ENCODE measurements at places on chromosomes 11 and 22.

DNA sequence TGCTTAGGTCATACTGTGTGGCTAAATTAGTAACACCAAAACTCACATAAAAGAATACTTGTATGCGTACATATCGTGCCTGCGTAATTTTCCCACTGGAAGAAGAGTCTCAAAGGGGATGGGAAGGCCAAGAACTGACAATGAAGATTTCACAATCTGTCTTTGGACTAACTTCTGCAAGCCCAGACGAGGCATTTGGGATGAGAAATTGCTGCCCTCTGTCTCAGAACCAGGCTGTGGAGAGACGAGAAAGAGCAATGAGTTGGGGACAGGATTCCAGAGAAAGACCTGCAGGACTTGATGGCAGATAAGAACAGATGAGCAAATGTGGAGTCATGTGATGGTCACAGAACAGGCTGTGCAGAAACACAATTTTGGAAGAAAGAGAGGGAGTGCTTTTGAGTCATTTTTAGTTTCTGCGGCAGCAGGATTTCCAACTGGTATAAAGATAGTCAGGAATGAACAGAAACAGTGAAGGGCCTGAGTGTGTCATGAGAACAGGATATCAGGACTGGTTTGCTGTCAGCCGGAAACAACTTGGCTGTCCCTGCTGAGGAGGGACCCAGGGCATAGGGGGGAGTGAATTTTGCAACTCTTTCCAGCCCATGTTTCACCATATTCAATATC is 82.7 kb upstream of the CTSC start:
- peak; percentile 76 for DNase-seq

- DNase-seq: no peak
Observed at GRCh38 chr11:94025690-94026394, 4.7 kb downstream of the HEPHL1 start.

- DNase-seq: no peak
Observed at GRCh38 chr11:117519170-117519569, 191.5 kb downstream of the CEP164 start.

DNA sequence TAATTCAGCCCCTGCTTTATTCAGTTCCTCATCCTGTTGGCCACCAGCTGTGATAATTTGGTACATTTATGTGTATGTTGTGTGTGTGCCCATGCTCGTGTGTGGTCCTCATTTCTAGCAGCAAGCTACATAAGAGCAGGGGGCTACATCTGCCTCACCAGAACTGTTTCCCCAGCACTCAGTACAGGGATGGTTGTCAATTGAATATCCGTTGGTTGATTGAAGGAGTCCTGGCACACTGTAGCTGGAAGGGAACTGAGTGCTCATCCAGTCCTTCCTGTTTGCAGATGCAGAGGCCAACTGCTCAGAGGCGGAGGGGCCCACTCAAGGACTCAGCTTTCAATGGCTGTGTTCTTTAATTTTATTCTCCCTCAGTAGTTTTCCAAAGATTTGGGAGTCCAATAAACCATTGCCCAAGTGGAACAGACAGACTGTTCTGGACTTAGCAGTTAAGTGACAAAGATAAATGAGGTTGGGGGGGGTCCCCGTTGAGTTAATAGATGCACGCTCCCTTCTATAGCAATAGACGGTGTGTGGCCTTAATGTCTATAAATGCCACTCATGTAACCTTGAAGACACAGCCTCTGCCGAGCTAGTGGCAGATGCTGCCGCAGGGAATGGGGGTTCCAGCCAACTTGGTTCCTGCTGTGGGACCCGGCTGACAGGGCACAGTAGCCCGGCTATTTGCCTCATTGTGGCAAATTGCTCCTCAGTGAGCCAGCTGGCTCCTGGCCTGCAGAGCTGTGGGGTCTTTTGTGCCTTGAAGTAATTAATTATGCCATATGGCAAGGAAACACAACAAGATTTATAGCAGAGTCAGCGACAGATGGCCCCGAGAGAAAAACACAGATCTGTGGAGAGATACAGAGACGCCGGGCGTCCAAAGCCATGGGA is 71.4 kb upstream of the GRK3 start:
- no peak for DNase-seq

DNA sequence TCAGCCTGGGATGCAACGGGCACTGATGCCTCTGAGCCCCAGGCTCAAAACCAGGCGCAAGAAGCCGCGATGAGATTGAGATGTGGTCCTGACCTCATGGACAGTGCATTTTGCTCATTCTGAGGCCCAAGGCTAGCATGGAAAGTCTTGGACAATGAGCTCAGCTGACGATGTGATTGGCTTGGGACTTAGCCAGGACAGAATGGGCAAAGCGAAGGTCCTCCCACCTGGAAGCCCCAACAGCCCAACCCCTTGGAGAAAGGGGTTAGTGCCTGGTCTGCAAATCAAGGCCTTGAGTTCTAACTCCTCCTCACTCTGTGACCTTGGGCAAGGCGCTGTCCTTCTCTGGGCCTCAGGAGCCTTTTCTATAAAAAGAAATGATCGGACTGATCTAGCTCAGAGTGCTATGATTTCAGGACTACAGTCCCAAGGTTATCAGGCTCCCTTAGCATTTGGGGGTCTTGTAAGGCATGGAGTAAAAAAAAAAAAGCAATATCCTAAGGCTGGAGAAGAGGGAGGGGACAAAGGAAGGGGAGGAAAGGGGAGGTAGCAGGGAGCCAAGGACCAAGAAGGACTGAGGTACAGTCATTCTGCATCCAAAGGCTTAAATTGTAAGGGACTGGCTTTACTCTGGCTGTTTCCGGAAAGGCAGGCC is 2.7 kb downstream of the SLC43A3 start:
- DNase-seq: no peak

DNA sequence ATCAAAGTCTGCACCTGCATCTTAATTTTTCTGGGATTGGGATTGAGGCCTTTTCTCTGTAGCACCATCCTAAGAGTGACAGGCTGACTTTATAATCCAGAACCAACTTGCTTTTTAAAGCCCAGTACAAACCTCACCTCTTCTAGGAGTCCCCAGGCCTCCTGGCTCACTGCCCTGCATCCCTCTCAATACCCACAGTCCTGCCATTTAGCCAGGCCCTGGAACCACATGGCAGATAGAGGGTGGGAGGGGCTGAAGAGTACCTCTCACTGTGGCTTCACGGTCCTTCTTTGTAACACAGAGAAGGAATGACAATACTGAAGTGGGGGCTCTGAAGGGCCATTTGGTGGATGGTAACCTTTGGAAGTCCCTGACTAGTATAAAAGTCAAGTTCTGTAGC is 63.5 kb upstream of the PHOX2A start:
- DNase-seq: no peak

- DNase-seq: no peak
Observed at GRCh38 chr22:27723708-27724107, 77.8 kb downstream of the MN1 start.

- no peak for DNase-seq
Observed at GRCh38 chr11:130614591-130614990, 166.1 kb downstream of the ADAMTS15 start.

GRCh38 chr11:79294845-79295731 is 145.7 kb downstream of the TENM4 start:
- DNase-seq: no peak

DNA sequence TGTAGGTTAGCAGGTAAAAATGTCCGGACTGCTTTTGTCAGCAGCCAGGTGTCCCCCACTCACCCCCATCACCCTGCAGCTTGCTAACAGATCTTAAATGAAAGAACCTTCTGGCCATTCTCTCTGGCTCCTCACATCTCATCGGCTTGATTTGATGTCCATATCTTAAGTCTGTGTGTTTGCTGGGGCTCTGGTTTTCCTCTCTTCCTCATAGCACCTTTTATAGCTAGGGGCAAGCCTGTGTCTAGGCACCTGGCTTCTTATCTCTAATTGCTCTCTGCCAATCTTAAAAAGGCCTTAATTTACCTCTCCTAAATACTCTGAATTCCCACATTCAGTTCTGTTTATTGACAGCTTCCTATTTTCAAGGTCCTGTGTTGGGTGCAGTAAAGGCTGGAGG is 72.0 kb downstream of the ARHGAP42 start:
- no peak for DNase-seq

DNA sequence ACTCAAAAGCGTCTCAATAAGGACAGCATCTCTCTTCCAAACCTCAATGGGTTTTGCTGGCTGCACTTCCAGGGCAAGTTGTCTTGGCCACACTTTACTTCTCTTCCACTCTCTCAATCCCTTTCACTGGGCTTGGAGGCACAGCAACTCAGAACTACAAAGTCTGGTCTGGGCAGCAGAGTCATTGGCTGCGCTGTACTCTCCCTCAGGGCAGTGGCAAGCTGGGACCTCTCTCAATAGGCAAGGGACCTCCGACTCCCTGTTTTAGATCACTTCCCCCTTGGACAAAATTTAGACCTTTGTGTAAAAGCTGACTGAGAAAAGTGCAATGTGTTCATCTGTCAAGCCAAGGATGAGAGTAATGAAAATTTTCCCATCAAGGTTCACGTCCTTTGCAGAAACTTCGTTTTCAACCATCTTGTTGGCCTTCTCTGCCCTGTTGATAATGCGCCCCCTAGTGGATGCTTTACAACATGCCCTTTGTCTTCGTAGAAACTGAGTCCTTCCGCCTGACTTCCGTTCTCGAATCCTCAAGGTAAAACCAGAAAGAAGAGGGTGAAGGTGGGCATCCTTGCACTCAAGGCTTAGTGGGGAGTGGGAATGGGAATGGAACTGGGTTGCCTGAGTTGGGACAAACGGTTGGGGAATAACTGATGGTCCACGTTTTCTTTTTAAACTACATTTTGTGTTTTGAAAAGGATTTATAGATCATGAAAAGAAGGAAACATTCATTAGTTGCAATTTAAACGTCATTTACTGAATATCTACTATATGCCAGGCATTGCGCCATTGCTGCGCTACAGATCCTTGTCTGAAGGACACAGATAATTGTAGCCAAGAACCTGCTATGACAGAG is 99.1 kb downstream of the CD44 start:
- DNase-seq: peak; percentile 42

DNA sequence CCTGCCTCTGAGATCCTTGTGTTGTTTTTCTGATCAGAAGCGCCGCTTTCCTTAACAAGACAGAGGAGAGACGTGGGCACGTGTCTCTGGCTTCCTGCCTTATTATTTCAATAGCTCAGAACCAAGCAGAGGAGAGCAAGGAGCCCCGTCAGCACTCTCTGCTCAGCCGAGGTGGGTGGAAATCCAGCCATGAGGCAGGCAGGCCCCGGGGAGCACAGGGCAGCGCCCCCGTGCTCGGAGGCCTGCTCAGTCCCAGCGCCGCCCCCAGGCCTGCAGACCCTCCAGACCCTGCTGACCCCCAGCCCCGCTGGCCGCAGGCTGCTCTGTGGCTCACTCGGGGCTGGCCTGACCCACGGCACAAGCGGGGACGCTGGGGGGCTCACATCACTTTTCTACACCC is 162.8 kb downstream of the BRD1 start:
- DNase-seq: no peak

DNA sequence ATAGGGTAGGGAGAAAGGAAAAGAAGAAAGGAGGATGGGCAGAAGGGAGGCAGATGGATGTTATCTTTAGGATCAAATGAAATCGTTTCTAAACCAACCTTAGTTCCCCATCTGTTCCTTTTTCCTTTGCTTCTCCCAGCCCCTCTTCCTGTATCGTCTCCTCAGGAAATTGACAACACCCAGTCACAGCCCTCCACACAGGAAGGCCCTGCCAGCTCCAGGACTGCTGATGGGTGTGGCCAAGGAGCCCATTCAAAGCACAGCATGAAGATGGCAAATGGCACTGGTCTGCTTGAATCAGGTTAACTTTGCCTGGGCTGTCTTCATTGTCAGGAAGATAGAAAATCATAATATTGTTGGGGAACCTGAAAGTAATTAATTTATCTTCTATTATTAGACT is 164.8 kb downstream of the C11orf87 start:
- no peak for DNase-seq

DNA sequence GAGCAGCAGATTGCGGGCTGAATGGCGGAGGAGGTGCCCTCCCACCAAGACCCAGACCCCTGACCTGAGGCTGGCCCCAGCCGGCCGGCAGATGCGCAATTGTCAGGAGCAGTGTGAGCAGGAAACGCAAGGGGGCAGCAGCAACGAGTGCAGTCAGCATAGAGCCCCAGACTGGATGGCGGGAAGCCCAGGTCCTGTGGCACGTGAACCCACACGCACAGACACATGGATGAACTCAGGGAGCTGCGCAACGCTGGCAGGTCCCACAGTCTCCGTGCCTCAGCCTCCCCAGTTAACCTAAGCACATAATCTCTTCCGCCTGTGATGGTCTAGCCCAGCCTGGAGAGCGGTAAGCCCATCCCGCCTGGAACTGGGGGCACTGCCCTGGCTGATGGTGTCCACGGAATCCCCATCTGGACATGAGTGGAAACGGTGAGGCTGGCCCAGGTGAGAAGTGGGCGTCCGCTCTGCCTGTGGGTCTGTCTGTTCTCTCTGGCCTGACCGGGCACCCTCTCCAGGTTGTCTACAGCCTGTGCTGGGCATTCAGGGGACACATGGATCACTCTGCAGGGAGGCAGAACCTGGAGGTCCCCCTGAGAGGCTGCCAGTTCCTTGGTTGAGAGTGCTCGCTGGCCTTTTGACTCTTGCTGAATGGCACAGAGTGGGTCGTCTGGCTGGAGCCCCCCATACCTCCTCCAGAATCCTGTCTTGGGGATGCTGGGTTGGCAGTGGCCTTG is 626 bp upstream of the TBX10 start:
- DNase-seq: peak; percentile 41

- no peak for DNase-seq
Observed at GRCh38 chr11:26878959-26879581, 114.8 kb upstream of the FIBIN start.

DNA sequence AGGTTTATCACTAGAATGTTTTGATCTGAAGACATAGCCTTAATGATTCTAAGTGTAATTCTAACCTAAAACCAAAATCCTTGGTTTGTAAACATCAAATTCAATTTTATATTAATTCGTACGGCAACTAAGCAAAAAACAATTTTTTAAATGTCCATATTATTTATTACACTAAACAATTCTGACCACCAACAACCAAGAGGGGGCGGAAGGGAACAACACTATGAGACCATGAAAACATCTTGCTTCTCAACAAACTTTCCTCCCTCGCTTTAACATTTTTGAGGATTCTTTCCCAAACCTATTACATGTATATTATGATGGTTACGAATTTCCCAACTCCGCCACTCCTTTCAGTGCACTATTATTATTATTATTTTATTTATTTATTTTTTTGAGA is 6.5 kb upstream of the UCP2 start:
- DNase-seq: no peak
